ENCODE measurements at places on chromosomes 12 and 14. TPM values are rescaled to one million over a fixed set of nuclear protein-coding genes. Genes with fewer than 3 reads are reported as not detected.

GRCh38 chr14:69945912-69946311 lies 66.7 kb downstream of the SMOC1 start:
- no peak for DNase-seq

- DNase-seq, result peak; percentile 34
Measured at GRCh38 chr14:39431416-39432178, 636 bp downstream of the FBXO33 start.

GRCh38 chr12:23843958-23844357 lies 105.5 kb downstream of the SOX5 start:
- DNase-seq, result no peak

- no peak for DNase-seq
Measured at GRCh38 chr14:59363531-59364226, 101.5 kb downstream of the GPR135 start.

DNA sequence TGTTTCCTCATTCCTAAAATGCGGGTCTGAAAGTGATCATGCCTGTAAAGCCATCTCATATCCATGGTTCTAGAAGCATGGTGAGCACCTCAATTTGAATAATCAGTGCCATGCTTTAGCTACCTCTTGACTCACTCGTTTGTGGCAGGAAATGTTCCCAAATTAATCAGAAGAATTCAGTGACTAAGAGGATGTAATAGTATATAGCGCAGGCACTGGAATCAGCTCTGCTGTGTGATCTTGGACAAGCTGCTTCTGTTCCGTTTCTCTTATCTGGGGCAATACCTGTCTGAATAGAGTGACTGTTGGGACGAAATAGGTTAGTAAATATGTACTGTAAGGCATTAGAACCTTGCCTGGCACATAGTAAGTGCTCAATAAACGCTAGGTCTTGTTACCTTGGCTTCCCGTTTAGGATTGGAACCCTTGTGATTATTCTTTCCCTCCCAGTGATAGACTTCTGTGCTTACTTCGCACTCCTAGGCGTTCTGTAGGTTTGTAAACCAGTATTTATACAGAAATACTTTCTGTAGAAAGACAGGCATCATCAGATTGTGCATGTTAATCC lies 820 bp upstream of the SMAGP start:
- no peak for DNase-seq

DNA sequence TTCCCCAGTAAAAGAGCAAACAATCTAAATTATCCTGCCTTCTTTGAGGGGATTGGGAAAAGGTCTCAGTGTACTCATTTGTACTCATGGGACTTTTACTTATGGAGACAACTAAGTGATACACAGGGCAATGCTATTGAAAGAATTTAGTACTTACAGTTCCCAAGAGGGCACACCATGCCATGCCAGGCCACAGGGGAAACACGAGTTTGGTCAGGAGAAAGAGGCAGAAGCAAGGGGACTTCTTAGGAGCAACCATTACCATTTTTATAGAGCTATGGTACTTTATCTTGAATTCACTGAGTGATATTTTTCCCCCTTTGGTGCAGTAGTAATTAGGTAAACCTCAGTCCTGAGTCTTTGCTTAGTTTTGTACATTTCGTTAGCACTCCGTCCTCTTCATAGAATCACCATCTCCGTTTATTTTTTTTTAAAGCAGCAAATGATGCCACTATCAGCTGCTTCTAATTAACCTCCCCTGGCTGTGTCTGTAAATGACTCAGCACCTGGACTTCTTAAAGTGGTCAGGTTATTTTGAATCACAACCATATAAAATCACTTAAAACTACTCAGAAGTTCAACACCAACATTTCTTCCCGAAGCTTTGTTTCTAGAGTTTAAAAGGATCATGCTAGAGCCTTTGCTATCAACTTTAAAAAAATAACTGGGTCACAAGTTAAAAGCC lies 5.9 kb upstream of the WASHC3 start:
- DNase-seq, result no peak

DNA sequence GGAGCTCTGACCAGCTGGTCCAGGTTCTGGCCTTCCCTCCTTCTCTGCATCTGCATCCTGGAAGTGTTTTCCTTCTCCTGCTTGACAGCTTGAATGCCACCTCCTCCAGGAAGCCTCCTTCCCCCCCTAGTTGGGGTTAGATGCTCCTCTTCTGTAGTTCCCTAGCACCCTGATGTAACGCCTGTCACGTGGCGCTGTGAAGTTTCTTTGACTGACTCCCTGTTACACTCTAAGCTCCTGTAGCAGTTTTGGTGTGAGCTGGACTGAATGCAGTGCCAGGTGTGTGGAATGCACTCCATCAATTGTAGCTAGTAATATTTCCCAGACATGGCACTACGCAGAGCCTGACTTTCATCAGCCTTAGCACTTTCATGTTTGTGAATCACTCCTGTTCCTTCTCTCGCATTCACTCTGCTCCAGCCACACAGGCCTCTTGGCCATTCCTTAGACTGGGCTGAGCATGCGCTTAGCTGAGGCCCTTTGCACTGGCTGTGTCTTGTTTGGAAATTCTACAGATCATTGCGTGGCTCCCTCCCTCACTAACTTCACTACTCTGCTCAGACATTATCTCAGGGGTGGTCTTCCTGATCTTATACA lies 2.1 kb upstream of the FAIM2 start:
- DNase-seq, result no peak

DNA sequence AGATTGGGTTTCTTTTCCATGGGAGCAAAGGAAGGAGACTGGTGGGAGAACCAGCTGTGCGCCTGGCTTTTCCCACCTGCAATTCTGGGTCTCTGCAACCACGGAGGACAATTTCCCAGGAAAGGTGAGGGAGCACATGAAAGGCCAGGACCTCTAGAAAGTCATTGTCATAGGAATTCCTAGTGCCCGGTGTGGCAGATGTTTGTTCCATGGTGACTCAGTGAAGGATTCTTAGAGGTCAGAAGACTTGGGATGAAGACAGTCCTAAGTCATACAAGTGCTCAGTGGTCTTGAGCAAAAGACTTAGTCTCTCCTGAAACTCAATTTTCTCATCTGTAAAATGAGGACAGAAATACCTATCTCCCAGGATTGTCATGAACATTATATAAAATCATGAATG lies 51.3 kb downstream of the KCNA5 start:
- DNase-seq, result no peak

DNA sequence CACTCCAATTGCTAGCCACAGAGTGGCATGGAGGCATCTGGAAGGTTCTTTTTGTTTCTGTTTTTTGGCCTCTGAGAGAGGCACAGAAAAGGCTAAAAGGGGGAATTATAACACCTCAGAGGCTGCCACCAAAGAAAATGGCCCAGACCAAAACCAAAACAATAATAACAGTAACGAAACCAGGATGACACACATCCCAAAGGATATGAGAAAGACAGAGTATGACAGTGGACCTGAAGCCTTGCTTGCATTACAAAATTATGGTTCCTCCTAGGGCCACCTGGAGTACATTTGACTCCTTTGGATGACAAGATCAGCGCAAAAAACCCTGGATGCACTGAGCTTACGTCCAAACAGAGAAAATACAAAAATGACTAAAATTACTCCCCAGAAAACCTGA lies 152.7 kb downstream of the AEBP2 start:
- no peak for DNase-seq

- DNase-seq, result no peak
Measured at GRCh38 chr12:6948873-6949594, 2.1 kb upstream of the PTPN6 start.

- no peak for DNase-seq
Measured at GRCh38 chr12:109782326-109782703, 50.9 kb downstream of the TRPV4 start.

DNA sequence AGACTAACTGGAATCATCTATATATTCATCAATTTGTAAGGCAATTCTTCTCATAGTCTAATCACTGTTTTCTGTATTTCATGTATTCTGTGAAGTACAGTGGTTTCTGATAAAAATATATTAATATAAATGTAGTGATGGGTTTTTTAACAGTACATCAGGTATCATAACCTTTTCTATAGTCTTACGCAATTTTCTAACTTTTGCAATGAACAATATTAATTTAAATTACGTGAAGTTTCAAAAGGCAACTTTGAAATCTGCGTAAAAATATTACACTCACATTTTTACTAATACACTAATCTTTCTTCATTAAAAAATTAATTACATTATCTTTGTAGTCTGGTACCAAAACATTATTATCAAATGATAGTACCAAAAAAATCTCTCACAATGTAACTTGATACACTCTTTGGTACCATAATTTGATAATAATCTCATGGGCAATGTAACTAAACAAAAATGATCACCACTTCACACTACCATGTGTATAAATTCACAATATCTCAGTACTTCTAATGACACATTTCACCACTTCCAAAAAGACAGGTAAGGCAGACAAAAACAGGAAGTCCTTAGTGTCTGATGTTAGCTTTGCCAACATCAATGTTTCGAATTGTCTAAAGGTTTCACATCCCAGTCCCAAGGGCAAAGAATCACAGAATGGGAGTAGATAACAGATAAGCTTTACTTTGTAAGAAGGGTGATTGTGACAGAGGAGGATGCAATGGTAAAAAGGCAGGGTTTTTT lies 8.7 kb downstream of the DNAI7 start:
- DNase-seq, result no peak

DNA sequence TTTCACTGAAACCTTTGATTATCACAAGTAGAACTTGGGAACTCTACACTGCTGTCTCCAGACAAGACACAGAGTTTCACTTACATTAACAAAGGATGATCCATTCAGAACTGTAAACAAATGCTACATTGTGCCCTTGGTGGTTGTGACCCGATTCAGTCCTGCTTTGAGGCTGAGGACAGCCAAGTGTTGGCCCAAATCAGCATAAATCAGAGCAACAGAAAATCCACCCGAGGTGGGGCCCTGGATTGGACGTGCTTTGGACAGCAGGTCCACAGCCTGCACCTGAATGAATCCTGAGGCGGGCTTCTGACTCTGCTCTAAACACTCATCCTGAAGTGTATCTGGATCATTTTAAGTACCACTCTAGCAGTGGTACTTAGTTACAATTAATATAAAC lies 68.8 kb downstream of the PPP2R5C start:
- DNase-seq, result no peak

GRCh38 chr12:121649819-121650353 lies 19.6 kb downstream of the MORN3 start:
- DNase-seq, result no peak

DNA sequence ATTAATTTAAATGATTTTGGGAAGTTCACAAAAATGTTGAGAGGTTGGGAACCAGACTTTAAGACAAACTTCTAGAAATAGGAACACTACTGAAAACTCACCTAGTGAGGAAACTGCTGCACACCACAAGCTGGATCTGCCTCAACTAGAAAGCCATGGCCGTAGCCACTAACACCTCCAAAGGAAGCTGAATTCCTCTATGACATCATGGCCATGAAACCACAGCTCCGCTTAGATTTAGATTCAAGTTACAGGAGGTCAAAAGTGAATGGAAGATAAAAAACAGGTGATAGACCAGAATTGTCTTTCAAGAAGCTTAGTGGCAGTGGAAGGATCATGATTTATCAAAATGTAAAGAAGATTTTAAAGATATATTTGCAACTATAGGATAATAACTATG lies 208.8 kb upstream of the ALG10 start:
- no peak for DNase-seq

DNA sequence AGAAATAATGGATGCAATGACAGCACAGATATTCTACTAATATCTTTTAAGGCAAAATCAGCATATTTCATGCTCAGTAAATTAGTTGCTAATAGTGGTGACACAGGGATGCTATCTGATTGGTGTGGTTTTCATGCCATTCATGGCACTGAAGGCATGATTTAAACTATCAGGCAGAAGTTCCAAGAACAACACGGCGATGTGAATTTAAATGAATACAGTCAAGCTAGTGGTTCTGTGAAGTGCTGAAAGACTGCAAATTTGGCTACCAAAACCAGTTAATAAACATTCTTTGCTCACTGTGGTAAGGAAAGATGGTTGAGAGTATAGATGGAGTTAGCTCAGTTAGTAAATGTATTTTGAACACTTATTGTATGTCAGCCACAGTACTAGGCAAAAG lies 272.0 kb upstream of the DIO2 start:
- no peak for DNase-seq

DNA sequence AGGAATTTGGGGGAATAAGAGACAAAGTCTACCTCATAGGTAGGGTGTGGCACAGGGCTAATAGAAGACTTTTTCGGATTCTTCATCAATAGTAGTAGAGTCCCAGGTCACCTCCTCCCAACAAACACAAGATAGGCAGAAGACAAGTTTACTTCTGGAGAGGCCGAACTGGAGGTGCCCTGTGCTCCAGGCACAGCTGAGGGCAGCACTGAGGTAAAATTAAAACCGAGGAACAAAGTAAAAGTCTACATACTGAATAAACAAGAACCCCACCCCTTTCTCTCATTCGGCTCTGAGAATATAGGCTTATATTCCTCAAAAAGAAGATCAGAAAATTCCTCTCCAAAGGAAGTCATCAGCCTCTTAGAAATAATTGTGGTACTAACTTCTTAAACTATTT lies 161.5 kb downstream of the SEC23A start:
- no peak for DNase-seq

DNA sequence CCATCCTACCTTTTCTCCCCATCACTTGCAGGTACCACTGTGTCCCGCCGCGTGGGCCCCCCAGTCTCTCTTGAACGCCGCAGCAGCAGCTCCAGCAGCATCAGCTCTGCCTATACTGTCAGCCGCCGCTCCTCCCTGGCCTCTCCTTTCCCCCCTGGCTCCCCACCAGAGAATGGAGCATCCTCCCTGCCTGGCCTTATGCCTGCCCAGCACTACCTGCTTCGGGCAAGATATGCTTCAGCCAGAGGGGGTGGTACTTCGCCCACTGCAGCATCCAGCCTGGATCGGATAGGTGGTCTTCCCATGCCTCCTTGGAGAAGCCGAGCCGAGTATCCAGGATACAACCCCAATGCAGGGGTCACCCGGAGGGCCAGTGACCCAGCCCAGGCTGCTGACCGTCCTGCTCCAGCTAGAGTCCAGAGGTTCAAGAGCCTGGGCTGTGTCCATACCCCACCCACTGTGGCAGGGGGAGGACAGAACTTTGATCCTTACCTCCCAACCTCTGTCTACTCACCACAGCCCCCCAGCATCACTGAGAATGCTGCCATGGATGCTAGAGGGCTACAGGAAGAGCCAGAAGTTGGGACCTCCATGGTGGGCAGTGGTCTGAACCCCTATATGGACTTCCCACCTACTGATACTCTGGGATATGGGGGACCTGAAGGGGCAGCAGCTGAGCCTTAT lies 9.2 kb downstream of the ARHGAP9 start:
- no peak for DNase-seq

DNA sequence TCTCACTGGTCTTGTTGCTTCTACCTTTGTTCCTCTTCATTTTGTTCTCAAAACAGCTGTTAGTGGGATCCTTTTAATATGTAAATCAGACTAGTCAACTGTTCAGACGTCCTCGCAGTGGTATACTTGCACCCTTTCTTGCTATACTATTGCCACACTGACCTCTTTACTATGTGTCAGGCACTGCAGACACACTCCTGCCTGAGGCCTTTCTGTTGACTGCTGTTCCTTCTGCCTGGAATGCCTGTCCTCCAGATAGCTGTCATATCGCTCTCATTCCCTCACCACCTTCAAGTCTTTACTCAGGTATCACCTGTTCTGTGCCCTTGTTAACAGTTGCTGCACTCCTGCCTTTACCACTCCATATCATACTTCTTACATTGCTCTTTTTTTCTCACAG lies 90.0 kb upstream of the TMEM263 start:
- no peak for DNase-seq

Gene BICDL1
- polyA plus RNA-seq, result 3.6 TPM

Gene PZP
- 0.52 TPM for polyA plus RNA-seq

Gene MOK
- 11.1 TPM for polyA plus RNA-seq

Gene AKAP5
- polyA plus RNA-seq, result 0.45 TPM

Gene LRRC10
- not detected for polyA plus RNA-seq

Gene C14orf132
- polyA plus RNA-seq, result 16.4 TPM

Gene VRTN
- polyA plus RNA-seq, result not detected

Gene TC2N
- polyA plus RNA-seq, result 1.7 TPM

Gene HPD
- not detected for polyA plus RNA-seq

All from hindlimb muscle (tissue), 1 donor.